Stimulated activated CD4-positive, alpha-beta T cell treated with anti-CD3 and anti-CD28 coated beads, Interleukin-12 subunit alpha, Interleukin-12 subunit beta, amount 100 ng/mL, for 24 hours (primary cell): ENCODE measurements at places on chromosomes 6 and 20.

- DNase-seq = no peak
Measured at GRCh38 chr20:30286157-30286556, 971.3 kb upstream of the DEFB115 start.

- DNase-seq = peak; percentile 43
Measured at GRCh38 chr6:33314515-33314942, 651 bp upstream of the TAPBP start.

DNA sequence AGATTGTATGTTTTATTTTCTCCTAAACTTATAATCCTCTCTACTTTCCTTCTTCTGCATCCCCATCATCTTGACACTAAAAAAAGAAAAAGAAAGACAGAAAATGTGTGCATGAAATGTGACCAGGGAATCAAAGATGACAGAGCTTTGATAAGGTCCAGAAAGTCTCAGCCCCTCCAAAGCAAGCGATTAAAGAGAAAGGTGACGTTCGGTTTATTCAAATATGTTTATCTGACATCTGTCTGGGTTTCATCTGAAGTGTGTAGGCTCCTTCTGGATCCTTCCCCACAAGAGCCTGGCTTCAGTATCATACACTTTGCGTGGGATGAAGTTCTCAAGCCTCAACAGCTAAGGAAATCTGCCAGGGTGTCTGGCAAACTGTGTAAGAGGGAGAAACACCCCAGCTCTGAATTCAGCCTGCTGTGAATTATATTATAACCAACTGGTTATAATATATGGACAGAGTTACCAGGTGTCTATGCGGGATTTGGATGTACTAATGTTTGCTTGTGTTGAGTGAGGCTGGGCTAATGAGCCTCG lies 263.0 kb downstream of the ZNF217 start:
- no peak for DNase-seq

DNA sequence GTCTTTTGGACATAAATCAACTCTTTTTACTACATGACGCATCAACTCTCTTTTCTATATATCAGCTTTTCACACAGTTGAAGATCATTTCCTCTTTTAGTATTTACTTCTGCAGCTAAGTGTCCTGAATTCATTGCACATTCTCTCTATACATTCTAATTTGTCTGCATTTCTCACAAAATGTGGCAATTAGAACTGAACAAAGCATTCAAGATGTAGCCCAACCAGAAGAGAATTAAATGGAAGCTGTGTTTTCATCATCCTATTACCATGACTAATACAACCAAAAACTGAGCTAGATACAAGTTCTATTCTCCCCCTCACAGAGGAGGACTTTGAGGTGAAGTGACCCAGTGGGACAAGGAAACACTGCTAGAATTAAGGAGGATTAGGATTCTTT lies 86.9 kb downstream of the PLCG1 start:
- DNase-seq = no peak

GRCh38 chr6:62362097-62362496 lies 76.1 kb upstream of the KHDRBS2 start:
- DNase-seq = no peak

DNA sequence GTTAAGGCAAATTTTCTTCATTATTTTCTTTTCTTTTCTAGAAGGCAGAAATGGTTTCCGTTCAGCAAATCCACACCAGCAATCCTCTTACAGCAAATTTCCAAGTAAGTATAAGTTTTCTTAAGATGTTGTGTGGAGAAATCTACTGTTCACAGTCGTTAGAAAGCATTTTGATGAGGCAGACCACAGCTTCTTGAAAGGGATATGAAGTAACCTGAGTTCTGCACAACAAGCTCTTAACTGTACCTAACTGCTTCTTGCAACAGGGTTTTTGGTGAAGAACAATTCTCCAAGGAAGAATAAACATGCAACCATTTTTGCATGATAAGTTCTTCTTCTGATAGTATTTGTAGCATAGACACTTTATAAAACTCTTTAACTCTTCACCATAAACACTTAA lies 45.3 kb upstream of the STXBP5 start:
- no peak for DNase-seq

DNA sequence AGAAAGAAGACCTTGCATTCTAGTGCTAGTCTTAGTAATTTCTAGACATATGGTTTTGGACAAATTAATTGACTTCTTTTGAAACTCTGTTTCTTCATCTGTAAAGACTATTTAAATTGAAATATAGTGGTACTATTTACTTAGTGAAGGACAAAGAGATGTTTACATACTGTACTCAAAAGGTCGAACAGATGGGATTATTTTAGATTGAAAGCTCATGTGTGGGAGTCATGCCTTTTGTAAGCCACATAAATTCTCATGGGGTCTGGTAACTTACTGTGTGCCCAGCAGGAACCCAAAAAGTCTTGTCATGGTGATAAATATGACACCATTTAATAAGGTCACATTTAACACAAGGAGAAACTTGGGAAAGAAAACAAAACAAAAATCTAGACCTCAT lies 368.2 kb upstream of the CITED2 start:
- DNase-seq = no peak

DNA sequence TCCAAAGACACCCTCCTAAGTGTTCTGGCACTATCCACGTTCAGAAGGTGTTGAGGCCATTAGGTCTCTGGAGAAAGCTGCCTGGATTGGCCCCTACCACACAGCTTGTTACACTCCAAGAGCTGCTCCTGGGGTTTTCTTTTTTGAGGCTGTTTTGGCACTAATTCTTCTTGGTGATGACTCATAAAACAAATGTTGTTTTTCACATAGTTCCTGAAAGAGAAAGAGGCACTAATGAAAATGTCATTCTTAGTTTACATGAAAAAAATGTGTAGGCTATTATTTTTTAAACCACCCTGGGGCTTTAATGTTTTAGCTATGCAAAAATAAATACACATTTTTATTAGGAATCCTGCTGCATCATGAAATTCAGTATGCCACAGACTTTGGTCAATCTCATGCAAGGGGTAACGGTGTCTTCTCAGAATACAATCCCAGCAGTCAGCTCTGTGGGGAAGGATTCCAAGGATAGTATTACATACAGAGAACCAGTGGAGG lies 38.1 kb downstream of the TBPL1 start:
- no peak for DNase-seq

- no peak for DNase-seq
Measured at GRCh38 chr20:20272686-20273085, 95.2 kb upstream of the INSM1 start.

DNA sequence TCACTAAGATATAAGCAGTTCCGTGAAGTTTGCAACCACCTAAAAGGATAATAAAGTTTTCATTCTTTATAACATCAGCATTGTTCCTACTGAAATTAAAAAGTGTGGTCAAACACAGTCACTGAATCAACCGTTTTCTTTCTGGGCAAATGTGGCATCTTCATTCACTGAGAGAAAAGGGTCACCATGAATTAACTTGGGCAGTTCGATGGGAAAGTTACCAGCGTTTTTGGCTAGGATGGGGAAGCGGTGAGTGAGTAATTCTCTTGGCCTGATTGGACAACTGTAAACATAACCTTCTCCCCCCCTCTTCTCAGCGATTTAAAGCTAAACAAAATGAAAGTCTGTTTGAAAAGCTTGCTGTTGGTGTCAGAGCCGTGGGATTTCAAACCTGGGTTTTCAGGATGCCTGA lies 181.8 kb downstream of the SASH1 start:
- no peak for DNase-seq

GRCh38 chr20:57707849-57708693 lies 1.7 kb downstream of the PMEPA1 start:
- no peak for DNase-seq

GRCh38 chr20:37877832-37878772 lies 24.8 kb upstream of the VSTM2L start:
- no peak for DNase-seq

- DNase-seq = no peak
Measured at GRCh38 chr6:12962987-12963386, 246.4 kb downstream of the PHACTR1 start.

DNA sequence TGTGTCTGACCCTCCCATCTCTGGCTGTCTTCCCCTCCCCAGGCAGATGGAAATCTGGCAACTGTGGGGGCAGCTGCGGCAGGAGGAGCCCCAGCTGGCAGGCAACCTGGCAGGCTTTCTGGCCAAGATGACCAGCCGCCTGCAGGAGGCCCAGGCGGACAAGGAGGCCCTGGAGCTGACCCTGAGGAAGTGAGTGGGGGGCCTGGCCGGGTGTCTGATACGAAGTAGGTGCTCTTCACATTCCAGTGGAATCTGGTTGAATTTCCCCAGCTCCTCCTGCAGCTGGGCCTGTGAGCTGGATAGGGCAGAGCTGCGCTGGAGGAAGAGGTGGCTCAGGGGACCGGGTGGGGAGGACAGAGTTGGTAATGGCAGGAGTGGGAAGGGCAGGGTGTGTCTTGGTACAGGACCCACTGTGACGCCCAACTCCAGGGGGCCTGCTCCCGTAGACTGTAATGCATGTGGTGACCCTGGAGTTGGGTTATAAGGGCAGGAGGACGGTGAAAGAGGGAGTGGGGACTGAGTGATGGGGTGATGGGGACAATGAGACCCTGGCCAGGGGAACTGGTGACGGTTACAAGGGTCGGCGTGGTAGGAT lies 19.7 kb downstream of the RAB44 start:
- no peak for DNase-seq

DNA sequence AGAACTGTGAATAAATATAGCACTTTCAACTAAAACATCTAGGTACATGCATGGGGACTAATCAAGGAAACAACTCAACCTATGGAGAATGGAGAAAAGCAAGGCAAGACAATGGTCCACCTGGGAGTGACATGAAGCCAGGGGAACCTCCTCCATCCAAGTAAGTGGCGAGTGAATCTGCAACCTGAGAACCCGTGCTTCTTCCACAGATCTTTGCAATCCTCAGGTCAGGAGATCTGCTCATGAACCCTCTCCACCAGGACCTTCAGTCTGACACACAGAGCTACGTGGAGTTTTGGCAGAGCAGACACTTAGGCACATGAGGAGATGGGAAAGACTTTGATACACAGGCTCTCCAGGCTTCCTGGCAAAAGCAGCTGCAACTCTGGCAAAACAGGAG lies 58.8 kb upstream of the KHDRBS2 start:
- no peak for DNase-seq

DNA sequence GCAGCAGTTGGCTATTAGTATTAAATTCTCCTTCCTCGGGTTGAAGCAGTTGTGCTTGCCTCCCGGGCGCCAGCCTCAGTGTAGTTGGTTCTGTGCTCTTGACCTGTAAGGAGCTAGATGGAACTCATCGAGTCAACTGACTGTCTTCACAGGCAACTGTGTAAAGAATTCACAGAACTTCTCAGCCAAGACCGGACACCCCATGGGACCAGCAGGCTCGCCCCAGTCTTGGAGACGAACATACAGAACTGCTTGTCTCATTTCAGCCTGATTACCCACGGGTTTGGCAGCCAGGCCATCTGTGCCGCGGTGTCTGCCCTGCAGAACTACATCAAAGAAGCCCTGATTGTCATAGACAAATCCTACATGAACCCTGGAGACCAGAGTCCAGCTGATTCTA lies 8.5 kb downstream of the TFAP2C start:
- DNase-seq = no peak

DNA sequence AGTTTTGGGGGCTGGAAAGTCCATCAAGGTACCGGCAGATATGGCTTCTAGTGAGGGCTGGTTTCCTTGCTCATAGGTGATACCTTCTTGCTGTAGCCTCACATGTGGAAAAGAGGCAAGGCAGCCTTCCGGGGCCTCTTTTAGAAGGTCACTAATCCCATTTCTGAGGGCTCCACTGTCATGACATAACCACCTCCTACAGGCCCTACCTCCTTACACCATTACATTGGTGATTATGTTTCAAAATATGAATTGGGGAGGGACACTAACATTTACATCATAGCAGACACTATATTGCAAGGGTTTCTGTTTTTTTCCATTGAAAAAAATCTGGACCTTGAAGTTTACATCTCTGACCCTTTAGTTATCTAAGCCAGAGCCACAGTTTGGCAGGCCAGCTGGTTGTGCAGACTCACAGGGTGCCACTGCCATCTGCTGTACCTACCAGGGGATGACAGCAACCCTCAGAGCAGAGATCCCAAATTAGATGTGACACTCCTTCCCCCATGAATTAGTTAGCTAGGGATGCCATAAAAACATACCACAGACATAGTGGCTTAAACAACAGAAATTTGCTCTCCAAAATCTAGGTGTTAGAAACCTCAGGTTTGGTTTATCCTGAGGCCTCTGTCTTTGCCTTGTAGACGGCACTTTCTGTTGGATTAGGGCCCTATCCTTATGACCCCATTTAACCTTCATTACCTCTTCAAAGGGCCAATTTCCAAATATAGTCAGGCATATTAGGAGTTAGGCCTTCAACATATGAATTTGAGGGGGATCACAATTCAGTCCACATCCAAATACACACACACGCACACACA lies 166.4 kb upstream of the RNF217 start:
- DNase-seq = no peak

DNA sequence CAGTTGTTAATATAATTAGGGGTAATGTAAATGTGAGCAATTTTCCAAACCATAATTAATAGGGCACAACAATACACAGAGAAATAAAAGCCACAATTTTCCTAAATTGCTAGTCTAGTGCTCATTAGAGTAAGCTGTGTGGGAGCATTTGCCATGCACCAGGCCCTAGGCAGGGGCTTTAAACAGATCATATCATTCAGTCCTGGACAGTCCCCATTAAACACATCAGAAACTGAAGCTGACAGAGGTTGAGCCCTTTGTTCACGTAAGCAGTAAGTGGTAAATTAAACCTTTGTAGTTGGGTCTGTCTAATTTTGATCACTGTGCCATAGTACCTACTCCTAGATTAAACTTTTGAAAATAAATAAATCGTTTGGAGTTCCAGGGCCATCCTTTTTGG lies 931.1 kb downstream of the C6orf118 start:
- no peak for DNase-seq

DNA sequence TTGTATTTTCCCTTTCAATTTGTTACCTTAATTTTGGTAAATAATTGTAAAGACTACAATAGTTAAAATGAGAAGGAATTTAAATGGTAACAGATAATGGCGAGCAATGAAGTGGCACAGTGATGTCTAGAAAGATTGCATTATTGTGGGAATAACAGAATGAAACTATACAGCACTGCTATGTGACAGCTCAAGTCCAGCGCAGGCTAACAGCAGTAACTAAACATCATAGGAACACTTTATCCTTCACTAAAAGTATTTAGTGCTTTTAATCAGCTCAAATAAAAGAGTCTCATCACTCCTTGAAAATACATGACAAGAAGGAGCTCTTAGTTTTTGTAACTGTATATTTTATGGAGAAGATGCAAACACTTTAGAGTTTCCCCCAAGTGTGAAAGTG lies 190.8 kb downstream of the TENT5A start:
- DNase-seq = no peak
